NCI-H146 (cell line): ENCODE measurements at places on chromosomes 5 and 9.

- DNase-seq: no peak
These were observed 196.3 kb upstream of the DAPK1 start for GRCh38 chr9:87301371-87301770.

DNA sequence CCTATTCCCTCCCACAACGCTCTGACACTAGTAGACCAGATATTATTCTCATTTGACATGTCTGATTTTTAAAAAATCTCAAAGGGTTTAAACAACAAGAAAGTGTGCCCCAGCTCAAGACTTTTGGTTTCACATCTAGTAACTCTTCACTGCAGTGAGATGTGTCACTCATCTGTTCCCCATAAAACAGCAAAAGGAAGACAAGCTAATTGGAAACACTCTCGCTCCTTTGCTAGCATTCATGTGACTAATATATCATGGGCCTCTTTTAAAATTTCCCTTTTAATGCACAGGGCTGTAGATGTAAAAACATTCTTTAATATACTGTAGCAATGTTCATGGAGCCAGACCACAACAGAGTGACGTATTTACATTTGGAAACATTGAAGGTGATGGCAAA lies 372.6 kb downstream of the ZNF608 start:
- no peak for DNase-seq

DNA sequence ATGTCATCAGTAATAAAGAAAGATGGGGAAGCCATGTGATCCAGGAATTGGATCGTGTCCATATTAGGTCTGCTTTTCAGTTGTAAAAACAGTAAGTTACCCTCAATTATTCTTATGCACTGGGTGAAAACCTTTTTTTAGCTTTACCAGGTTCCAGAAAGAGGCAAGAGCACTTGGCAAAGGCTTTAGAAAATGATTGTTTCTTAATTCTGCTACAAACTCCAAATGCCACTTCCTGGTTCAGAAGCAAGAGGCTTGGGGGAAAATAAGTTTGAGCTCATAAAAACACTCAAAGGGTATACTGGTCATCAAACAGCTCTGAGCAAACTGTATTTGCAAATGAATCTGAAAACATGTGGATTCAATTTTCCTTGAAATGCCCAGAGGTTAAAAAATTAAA lies 615.6 kb downstream of the EBF1 start:
- DNase-seq: no peak

DNA sequence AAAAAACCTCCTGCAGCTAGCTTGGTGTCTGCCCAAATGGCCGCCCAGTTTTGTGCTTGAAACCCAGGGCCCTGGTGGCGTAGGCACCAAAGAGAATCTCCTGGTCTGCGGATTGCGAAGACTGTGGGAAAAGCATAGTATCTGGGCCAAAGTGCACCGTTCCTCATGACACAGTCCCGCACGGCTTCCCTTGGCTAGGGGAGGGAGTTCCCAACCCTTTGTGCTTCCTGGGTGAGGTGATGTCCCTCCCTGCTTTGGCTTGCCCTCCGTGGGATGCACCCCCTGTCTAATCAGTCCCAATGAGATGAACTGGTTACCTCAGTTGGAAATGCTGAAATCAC lies 83.0 kb upstream of the JAK2 start:
- DNase-seq: no peak

DNA sequence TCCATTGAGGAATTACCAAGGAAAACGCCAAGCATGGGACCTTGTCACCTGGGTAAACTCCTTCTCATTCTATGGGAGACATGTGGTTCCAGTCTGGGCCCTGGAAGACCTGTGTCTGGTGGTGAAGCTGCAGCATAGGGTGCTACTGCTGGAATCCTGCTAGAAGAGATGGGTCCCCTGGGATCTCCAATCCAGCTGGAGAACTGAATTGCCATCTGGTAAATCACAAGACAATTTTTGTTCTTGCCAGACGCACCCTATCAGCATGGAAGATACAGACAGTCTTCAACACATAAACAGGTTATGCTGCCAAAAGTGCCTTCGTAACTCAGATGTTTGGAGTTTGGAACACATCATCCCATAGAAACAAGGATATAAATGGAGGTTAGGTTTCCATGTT lies 424.0 kb upstream of the BRINP1 start:
- DNase-seq: no peak

GRCh38 chr5:122943050-122943698 lies 93.4 kb downstream of the PPIC start:
- no peak for DNase-seq
